H4 (cell line): ENCODE measurements at places on chromosomes 4 and X. TPM values are rescaled to one million over a fixed set of nuclear protein-coding genes. Genes with fewer than 3 reads are reported as not detected.

- no peak for DNase-seq
Measured at GRCh38 chr4:2289311-2289954, 27.5 kb upstream of the MXD4 start.

DNA sequence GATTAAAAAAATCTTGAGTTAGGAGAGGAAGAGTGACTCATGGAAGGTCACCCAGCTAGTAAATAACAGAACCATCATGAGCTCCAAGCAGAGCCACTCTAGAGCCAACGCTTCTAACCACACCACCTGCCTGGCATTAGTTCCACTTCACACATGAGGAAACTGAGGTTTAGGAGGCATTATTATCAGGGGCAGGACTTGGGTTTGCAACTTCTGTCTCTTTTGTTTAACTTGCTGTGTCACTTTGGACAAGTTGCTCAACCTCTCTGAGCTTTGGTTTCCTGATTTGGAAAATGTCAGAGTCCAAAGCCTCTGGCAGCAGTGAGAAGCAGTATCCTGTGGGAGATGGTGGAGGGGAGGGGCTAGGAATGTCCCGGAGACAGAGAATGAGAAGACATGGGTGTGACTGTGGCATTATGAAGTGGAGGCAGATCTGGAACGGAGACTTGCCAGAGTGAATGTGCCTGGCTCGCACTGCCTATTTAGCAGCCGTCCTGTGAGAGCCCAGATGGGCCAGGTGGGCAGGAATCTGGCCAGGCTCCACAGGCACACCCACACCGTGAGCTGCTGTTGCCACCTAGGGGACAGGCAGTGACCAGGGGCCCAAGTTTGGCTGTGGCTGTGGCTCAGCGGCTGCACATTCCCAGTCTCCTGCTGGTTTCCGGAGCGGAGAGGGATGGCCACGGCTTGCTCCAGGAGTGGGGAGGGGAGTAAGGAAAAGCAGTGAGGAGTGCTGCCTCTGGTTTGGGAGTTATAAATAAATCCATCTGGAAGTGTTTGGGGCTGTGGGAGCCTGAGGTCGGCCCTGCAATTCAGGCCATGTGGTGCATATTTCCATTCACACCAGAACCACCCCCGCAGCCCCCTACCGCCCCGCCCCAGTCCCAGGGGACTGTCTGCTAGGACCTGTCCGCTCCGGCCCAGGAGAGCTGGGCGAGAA lies 93.4 kb downstream of the NHSL2 start:
- DNase-seq = peak; percentile 35

DNA sequence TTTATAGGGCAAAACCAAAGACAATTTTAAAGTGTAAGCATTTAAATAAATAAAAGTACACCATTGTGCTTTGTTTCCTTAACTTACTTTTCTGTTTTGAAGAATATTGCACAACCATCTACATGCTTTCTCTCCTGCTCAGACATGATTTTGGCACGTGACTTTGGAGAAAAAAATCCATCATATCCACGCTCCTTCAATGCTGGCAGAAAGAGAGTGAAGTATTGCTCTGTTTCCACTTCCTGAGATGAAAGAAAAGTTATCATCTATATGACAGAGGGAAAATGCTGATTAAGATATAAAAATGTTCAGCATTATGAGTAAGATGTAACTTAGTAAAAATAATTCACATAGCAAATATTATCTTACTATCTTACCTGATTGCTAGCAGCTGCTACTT lies 77.1 kb downstream of the CNOT6L start:
- no peak for DNase-seq

DNA sequence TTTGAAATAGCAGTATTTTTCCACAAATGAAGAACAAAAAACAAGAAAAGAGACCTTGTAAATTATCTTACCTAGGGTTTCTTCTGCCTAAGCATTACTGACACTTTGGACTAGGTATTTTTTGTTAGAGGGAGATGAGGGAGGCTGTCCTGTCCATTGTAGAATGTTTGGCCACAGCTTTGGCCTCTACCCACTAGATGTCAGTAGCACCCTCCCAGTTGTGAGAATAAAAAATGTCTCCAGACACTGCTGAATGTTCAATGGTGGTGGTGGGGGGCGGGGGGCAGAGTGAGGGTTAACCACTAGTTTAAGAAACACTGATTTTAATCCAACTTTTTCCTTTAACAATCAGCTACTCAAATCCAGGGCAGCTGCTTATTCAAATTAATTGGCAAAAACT lies 25.8 kb downstream of the OTUD4 start:
- DNase-seq = peak; percentile 12

GRCh38 chr4:75916091-75916661 lies 13.9 kb upstream of the PPEF2 start:
- peak; percentile 51 for DNase-seq

- DNase-seq = no peak
Measured at GRCh38 chr4:121788896-121789295, 12.2 kb upstream of the EXOSC9 start.

GRCh38 chrX:82723806-82724205 lies 784.3 kb upstream of the POU3F4 start:
- DNase-seq = no peak

DNA sequence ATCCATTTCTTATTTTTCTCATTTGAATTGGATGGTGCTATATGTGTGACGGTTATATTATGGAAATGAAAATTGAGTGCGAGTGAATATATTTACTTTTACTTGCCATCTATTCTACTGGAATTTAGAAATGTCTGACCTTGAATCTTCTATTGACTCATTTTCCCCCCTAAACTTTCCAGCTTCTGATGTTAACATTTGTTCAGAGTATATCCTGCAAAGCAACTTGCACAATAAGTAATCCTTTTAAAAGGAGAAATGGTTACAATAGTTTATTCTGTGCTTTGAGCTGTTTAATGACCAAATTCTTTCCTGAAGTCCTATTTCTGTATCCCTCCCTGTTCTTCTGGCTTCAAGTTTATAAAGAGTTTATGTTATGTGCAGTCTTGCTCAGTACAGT lies 116.7 kb downstream of the ARHGAP10 start:
- DNase-seq = no peak

- no peak for DNase-seq
Measured at GRCh38 chr4:40212674-40213527, 16.1 kb downstream of the RHOH start.

- no peak for DNase-seq
Measured at GRCh38 chrX:79556800-79557199, 189.7 kb upstream of the ITM2A start.

DNA sequence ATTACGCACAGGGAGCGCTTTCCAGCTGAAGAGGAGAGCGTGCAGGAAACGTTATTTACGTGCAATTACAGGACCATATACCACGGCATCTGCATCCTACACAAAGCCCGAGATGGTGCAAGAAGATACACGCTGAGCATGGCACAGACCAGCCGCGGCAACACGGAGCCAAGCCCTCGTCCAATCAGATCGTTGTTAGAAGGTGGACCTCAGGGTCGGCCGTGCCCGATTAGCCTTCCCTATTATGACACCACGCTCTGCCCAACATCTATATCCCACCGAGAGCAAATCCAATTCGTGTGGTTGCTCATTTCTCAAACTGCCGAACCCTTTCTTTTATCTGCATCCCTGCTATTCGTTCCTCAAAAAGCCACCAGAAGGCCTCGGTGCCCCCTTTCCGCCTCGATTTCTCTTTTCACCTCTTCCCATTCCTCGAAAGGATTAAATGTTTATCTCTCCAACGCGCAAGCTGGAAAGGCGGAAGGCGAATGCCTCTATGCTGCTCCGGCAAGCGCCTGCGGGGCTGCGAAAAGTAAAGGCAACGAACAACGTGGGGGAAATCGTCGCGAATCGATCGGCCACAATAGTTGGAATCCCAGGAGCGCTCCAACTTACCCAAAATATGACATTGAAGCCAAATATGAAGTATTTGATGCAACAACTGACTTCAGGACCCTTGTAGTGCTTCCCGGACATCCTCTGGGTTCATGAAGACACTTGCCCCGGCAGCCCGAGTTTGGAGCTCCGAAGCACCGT lies 702 bp downstream of the TSPAN5 start:
- peak; percentile 36 for DNase-seq

GRCh38 chrX:111520506-111520905 lies 9.1 kb downstream of the SERTM2 start:
- no peak for DNase-seq

DNA sequence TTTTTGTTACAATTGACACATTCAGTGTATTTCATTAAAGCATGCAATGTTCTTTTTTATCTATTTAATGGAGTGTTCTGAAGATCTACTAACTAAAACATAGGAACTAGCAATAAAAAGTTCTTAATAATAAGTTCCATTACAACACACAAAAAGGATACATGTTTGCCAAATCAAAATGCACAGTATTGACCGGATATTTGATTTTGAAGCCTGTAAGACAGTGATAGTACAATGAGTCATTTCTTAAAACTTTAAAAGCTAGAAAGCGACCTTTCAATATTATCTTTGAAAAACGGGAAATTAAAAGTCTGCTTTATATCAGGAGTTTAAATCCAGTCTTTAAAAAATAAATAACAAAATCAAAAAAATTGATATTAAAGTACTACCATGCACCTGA lies 2.4 kb upstream of the PRDM5 start:
- DNase-seq = no peak

DNA sequence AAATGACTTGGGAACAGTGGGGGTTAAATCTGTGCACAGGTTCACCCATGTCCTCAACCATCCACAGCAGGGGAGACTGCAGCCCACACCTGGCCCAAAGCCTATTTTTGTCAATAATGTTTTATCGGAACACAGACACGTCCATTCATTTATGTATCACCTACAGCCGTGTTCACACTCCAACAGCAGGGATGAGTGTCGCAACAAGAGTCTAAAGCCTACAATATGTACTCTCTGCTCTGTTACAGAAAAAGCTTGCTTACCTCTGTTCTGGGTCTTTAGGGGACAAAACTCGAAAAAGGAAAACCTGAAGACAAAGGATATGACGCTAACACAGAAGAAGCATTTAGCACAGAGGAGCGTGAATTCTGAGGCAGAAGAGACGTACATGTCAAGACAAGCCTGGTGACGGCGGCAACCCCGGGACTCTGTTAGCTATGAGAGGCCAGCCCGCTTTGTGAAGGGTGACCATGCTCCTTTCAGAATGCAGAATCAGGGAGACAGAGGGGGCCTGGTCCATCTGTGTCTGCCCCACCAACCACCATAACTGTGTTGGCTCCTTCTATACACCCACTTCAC lies 45.5 kb downstream of the AFAP1 start:
- no peak for DNase-seq

DNA sequence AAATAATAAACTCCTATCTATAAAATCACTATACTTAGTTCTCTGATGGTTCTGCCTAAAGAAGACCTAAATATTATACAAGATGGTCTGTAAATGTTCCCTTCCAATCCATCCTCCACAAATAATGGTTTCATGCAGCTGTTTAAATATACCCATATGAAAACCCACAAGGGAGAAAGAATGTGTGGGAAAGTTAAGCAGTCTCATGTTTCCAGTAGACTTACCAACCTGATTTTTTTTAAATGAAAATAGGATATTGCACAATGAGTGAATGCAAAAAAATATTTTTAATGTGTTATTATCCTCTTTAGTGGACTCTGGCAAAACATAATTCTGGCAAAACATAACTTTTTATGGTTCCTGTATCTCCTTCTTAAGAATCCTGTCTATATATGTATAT lies 23.3 kb downstream of the CAMK2D start:
- DNase-seq = peak; percentile 57

Gene IL15
- 12.0 and 16.0 TPM in 2 replicates for total RNA-seq

DNA sequence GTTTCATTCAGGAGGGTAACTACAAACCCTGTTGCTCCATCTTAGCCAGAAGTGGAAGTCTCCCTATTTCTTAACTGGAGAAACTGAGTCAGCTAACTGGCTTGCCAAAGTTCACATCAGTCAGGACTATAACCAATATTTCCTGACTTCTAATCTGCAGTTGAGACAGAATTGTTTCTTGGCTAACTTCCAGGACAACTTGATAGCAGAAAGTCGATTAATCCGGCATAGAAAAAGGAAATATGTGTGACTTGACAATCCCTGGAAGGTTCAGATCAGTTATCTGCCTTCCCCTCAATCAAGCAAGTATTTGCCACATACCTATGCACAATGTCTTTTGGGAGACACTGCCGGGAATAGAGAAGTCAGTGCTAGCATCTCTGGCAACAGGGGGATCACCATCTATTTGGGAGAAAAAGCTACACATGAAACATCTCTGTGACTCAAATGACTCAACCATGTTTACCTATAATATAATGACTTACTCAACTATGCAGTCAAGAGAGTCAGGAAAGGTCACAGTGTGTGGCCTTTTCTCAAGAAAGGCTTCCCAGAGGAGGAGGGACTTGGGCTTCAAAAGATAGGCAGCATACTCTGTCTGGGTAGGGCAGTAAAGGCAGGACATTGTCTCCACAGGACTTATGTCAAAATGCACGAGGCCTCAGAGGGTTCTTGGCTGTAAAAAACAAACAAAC lies 12.4 kb upstream of the LONRF3 start:
- DNase-seq = no peak

Gene RBBP7
- 165 and 175 TPM in 2 replicates for total RNA-seq
